Right lobe of liver (tissue), 6 donors: ENCODE measurements at places on chromosomes 6 and 20. TPM values are rescaled to one million over a fixed set of nuclear protein-coding genes. Genes with fewer than 3 reads are reported as not detected.

- H3K4me1 ChIP-seq, result no peaks in the 10 kb centered on the region
- H3K27ac ChIP-seq, result no peak overlapping the region
- no peak for DNase-seq
- H3K4me3 ChIP-seq, result no peak overlapping the region
- no peaks in the 10 kb centered on the region for H3K27me3 ChIP-seq
Observed at GRCh38 chr6:99016355-99016754, 68.6 kb upstream of the FBXL4 start.

DNA sequence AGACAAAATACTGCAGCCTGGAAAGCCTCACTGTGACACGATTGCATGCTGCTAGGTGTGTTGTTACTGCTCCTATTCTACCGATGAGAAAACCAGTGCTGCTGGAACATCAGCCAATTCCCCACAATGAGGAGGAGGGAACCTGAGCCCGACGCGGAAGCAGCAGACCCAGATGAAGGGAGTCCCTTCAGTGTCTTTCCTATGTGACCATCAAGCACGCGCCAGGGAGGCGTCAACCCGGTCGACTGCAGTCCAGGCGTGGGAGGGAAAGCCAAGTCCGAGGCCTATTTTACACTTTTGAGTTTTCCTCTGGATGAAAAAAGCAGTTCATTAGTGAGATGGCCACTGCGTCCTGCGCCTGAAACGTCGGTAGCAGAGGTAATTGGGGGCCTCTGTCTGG lies 63.3 kb downstream of the STK35 start:
- H3K4me1 ChIP-seq, result no peaks in the 10 kb centered on the region
- no peak for DNase-seq
- no peaks in the 10 kb centered on the region for H3K36me3 ChIP-seq

The TFAP2B gene
- not detected for total RNA-seq

DNA sequence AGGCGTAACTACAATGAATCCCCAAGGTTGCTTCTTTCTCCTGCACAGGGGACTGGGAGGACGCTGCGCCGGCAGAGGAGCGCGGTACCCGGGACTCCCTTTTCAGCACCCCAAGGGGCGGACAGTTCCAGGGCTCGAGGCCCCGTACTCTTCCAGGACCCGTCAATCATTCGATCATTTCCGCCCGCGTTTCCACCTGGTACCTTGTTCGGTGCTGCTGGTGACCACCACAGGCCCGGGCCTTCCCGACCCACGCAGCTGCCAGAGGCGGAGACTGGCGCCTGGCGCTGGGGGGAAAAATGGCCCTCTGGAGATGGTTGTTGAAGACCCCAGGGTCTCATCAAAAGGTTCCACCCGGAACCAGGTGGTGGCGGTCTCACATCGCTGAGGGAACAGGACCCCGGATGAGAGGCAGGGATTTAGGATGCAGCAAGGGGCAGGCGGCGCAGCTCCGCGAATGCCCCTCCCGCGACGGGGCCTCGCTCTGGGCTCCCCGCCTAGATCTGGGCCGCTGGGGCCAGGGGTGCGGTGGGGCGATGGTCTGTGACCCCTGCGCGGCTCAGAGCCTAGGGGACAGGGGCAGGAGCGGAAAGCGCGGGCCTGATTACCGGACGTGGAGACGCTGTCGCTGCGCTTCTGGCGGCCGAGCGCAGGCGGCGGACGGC lies 744 bp downstream of the VSX1 start:
- DNase-seq, result no peak
- peaks cover 21% of the 10 kb centered on the region for H3K27me3 ChIP-seq
- peaks cover 11% of the 10 kb centered on the region for H3K4me1 ChIP-seq
- H3K36me3 ChIP-seq, result no peaks in the 10 kb centered on the region

DNA sequence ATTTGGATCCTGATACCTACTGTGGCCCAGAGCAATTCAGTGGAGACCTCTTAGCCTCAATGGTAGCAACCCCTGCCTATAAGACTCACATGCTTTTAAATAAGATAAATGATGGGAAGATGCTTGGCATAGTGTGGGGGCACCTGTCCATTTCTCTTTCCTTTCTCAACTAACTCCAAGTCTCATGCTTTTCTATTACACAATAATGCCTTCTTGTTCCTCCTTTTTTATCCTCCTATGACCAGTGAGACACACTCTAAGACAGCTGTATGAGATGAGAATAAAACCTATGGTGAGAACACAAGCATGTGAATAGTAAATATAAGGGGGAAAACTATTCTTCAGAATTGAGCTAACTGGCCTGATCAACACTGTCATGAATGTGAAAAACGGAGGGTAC lies 147.0 kb upstream of the STXBP5 start:
- H3K27me3 ChIP-seq, result no peaks in the 10 kb centered on the region
- no peaks in the 10 kb centered on the region for H3K4me1 ChIP-seq
- no peak for DNase-seq
- no peak overlapping the region for H3K4me3 ChIP-seq
- H3K36me3 ChIP-seq, result no peaks in the 10 kb centered on the region

GRCh38 chr6:112205427-112206109 lies 48.8 kb downstream of the LAMA4 start:
- H3K27ac ChIP-seq, result no peak overlapping the region
- H3K4me3 ChIP-seq, result no peak overlapping the region
- H3K4me1 ChIP-seq, result no peaks in the 10 kb centered on the region

- no peak overlapping the region for H3K4me3 ChIP-seq
- DNase-seq, result no peak
- no peaks in the 10 kb centered on the region for H3K36me3 ChIP-seq
- H3K4me1 ChIP-seq, result no peaks in the 10 kb centered on the region
Observed at GRCh38 chr6:140204154-140204553, 829.7 kb upstream of the CITED2 start.

DNA sequence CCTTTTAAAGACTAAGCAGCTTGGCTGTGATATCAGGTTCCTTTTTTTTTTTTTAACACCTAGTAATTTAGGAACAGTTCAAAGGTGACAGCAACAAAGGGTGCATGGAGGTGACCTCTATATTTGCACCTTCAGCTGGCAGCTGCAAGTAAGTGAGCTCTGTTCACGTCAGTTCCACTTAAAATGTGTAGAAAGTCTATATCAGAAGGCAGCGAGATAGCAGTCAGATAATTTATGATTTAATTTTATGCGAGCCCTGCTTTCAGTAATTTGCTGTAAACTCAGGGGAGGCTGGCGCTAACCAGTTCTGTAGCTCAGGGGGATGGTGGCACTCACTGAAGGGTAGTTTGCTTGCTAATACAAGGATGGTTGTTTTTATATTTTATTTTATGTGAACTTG lies 602.8 kb upstream of the MMS22L start:
- H3K4me1 ChIP-seq, result no peaks in the 10 kb centered on the region
- no peak overlapping the region for H3K27ac ChIP-seq
- no peak for DNase-seq
- no peaks in the 10 kb centered on the region for H3K36me3 ChIP-seq
